ENCODE measurements at places on chromosomes 5 and 9. TPM values are rescaled to one million over a fixed set of nuclear protein-coding genes. Genes with fewer than 3 reads are reported as not detected.

DNA sequence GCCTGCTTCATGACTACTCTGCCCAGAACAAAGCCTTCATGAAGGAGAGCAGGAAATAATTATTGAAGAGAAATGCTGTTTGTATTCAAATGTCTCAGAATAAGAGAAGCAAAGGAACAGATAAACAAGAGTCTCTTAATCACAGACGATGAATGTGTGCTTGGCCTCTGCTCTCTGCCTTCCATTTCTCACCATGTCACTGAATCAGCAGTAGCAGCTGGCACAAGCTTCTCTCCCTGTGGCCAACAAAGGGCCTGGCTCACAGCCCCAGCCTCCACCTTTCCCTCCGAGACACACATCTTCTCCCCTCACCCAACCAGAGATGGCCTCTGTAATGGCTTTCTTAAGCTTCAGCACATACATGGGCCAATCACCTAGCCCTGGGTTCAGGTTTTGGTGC lies 128.1 kb upstream of the SLIT3 start:
- H3K27me3 ChIP-seq, result no peaks in the 10 kb centered on the region
- no peak overlapping the region for H3K4me3 ChIP-seq
- H3K36me3 ChIP-seq, result no peaks in the 10 kb centered on the region
- H3K4me1 ChIP-seq, result peaks cover 18% of the 10 kb centered on the region

DNA sequence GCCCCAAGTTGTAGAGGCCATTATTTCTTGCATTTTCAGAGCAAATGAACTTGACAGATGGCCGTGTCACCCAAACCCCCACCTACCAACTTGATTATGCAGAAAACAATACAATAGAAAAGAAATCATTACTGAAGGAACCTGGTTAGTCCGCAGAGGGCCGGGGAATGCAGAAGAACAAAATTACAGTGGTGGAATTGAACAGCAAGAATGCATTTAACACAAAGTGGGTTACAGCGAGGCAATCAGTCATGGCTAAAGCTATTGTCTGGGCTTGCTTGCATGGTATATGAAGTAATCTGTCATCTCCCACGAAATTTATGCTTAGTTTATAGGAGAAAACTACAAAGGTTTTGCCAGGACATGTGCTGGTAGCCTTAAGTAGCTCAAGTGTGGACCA lies 238.3 kb upstream of the IRX1 start:
- H3K4me3 ChIP-seq, result no peak overlapping the region
- DNase-seq, result no peak
- no peak overlapping the region for H3K27ac ChIP-seq
- no peaks in the 10 kb centered on the region for H3K36me3 ChIP-seq
- H3K4me1 ChIP-seq, result no peaks in the 10 kb centered on the region

GRCh38 chr5:57725658-57726504 lies 243.3 kb upstream of the ACTBL2 start:
- no peak overlapping the region for H3K27ac ChIP-seq
- H3K27me3 ChIP-seq, result no peaks in the 10 kb centered on the region
- peaks cover 12% of the 10 kb centered on the region for H3K4me1 ChIP-seq
- no peaks in the 10 kb centered on the region for H3K36me3 ChIP-seq
- no peak for DNase-seq
- no peak overlapping the region for H3K4me3 ChIP-seq

- no peaks in the 10 kb centered on the region for H3K27me3 ChIP-seq
- H3K4me3 ChIP-seq, result no peak overlapping the region
- H3K27ac ChIP-seq, result no peak overlapping the region
- DNase-seq, result no peak
- no peaks in the 10 kb centered on the region for H3K36me3 ChIP-seq
Observed at GRCh38 chr9:27535701-27536118, 6.1 kb upstream of the MOB3B start.

GRCh38 chr9:110620726-110621125 lies 41.2 kb upstream of the SVEP1 start:
- no peak overlapping the region for H3K27ac ChIP-seq
- H3K4me3 ChIP-seq, result no peak overlapping the region
- peaks cover 10% of the 10 kb centered on the region for H3K4me1 ChIP-seq
- H3K27me3 ChIP-seq, result no peaks in the 10 kb centered on the region
- no peaks in the 10 kb centered on the region for H3K36me3 ChIP-seq

DNA sequence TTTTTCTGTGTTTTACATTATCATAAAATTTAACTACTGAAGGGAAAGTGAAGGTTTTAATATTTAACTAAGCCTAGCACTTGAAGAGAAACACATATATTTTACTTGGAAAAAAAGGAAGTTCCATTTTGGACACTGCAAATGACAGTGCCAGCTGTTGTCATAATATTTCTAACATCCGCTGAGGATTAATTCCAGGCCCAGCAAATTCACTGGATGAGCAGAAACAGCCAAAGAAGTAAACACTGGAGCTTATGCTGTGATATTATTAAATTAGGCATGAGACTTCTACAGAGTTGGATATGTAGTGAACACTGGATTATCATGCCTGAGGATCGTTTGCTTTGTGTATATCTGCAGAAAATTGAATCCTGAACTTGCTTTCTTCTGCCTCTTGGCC lies 67.6 kb downstream of the GHR start:
- no peaks in the 10 kb centered on the region for H3K36me3 ChIP-seq
- H3K4me3 ChIP-seq, result no peak overlapping the region
- H3K4me1 ChIP-seq, result no peaks in the 10 kb centered on the region
- DNase-seq, result no peak
- H3K27ac ChIP-seq, result no peak overlapping the region
- H3K27me3 ChIP-seq, result no peaks in the 10 kb centered on the region

- H3K36me3 ChIP-seq, result no peaks in the 10 kb centered on the region
- no peak overlapping the region for H3K27ac ChIP-seq
- no peak overlapping the region for H3K4me3 ChIP-seq
- H3K4me1 ChIP-seq, result peaks cover 4% of the 10 kb centered on the region
- peak; percentile 52 for DNase-seq
Observed at GRCh38 chr9:127776195-127776923, 2.1 kb downstream of the SH2D3C start.

DNA sequence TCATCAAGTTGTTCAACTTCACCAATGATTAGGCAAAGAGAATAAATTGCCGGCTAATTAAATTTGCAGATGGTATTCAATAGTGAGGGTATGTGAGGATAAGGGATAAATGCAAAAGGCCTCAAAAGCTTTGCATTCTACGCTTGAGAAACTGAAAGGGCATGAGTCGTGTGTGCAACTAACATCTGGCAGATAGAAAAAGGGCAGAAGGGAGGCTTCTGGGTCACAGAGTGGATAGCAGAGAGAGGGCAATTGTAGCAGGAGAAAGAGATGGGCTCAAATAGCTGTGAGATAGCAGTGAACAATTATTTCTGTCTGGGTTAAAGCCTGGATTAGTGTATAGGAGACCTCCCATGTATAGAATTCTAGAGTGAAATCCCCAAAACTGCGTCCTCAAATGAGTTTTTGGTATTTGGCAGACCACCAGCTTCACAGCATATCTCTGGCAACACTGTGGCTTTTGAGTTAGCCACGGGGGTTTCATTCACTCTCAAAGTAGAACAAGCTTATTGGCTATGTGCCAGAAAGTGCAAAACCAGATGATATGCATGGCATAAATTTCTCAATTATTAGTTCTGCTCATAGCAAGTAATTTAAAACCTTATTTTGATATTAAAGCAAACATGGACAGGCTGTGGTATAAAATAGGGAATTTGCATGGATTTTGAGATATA lies 586.3 kb downstream of the BRINP1 start:
- DNase-seq, result no peak
- H3K4me1 ChIP-seq, result no peaks in the 10 kb centered on the region
- H3K27ac ChIP-seq, result no peak overlapping the region
- H3K27me3 ChIP-seq, result no peaks in the 10 kb centered on the region

The RASGRF2 gene
- under 0.01 TPM for total RNA-seq

The CTXN3 gene
- total RNA-seq, result not detected

The FASTKD3 gene
- 10.9 TPM for total RNA-seq

The ARHGEF37 gene
- total RNA-seq, result 0.72 TPM

The TRAPPC13 gene
- total RNA-seq, result 24.2 TPM
